ENCODE measurements at places on chromosomes 3 and 15.

DNA sequence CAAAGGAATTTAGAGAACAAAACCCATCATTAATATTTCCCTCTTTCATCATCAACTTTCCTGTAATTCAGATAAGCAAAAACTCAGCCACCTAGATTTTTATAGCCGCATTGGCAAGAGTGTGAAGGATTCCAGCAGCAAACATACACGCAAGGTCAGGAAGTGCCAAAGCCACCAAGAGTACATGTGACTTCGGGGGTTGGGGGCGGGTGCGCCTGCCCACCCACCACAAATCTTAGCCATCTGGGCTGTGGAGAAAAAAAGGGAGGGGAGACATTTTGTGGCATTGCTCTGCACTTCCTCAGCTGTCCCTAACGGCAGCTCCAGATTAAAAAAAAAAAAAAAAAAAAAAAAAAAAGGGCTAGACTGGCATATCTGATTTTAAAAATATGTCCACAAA is 148.4 kb downstream of the TNIK start:
- no peak for DNase-seq

- DNase-seq: no peak
Observed at GRCh38 chr3:13517253-13517977, 31.5 kb upstream of the FBLN2 start.

DNA sequence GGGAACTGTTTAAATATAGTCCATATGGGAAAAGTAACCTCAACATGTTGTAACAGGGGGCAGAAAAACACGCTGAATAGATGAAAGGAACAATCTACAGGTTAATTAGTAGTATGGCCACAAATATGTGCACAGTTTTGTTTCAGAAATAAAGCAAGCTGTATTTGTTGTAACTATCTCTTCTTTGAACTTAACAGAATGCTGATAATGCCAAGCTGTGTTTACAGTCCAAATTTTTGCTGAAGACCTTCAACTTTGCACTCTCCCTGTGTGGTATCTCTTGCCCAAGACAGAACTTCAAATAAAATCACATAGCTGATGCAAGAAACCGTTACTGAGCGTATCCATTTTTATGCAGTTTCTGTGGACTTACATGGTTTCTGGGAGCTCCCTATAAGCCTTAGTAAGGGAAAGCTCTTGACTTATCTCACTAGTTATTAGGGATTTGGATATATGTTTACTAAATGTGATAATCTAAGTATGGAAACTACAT is 425.4 kb upstream of the TPRG1 start:
- DNase-seq: no peak

DNA sequence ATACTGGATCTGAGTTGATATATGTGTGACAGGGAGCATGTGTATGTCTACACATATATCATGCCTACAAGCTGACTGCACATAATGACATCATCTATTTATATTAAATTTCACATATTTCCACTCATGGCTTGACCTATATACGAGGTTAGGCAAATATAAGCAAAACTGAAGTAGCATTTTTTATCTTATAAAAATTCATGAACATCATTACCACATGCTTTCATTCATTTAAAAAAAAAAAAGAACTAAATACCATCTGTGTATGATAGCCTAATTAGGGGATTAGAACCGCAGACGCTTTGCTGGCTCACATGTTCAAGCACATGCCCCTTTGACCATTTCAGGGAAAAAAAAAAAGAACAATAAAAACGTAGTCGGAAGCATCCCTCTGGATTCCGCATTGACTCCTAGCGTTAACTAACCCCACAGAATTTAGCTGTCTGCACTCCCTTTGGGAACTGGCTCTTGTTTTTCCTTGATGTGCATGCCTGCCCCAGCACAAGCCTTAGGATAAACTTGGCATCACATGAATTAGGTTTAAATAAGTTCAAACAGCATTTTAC is 888.4 kb downstream of the ROBO1 start:
- DNase-seq: no peak

- DNase-seq: no peak
Observed at GRCh38 chr15:60394689-60395097, 3.1 kb downstream of the ANXA2 start.

- no peak for DNase-seq
Observed at GRCh38 chr3:37730383-37730782, 131.3 kb upstream of the CTDSPL start.

- DNase-seq: no peak
Observed at GRCh38 chr3:149015393-149015792, 24.1 kb downstream of the GYG1 start.

DNA sequence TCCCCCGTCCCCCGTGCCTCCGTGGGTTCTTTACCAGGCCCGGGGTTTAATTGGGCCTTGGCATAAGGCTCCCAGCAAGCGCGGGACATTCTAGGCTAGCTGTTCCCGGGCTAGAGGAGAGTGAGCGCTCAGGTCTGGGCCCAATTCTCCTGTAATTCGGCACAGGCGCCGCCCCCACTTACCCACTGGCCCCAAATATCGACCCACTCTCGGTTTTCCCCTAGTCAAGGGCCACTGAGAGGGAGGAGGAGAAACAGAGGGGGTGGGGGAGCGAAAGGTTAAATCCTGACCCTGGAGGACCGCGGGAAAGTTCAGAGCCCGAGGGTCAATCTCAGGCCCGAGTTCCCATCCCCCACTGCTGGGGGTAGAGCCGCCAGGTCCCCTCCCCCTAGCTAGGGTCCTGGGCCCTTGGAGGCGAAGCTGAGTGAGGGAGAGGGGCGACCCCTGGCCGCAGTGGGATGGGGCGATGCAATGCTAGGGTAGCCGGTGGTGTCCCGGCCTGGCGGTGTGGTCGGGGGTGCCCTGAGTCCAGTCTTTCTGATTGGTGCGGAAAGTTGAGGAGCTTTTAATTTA is 8.5 kb upstream of the ONECUT1 start:
- no peak for DNase-seq

- no peak for DNase-seq
Observed at GRCh38 chr3:18250991-18251390, 174.1 kb downstream of the SATB1 start.

- DNase-seq: no peak
Observed at GRCh38 chr3:31490502-31490901, 42.2 kb upstream of the STT3B start.

- no peak for DNase-seq
Observed at GRCh38 chr15:89495638-89496145, 691 bp downstream of the RHCG start.

- no peak for DNase-seq
Observed at GRCh38 chr15:74174958-74175253, 1.4 kb downstream of the ISLR start.

DNA sequence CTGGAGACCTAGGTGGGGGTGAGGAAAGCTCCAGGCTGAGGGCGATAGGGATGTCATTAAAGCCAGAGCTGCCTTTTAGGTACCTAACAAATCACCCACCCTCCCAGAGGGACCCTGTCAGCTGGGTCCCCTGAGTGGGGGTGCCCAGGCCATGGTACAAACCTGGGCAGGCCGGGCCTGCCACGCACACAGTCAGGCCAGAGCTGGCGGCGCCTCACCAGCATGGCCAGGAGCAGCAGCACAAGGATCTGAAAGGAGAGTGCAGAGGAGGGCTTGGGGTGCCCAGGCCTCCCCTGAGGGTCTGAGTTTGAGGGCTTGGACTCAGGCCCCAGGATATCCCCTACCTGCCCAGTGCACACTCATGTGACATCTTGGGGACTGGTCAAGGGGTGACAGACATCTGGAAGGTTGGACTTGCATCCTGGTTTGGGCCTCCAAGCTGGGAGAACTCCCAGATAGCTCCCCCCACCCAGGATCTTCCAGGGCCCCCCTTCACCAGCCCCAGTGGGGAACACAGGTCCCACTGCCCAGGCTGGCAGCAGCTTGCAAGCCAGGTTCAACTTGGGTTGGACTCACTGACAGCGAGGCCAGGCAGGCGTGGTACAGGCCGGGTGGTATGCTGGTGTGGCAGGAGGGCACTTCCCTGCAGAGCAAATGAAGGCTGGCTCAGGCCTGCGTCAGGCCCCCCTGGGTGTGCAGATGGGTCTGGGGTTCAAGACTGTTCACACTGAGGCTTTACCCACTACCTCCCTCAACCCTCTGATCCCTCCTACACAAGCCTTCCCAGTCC is 5.2 kb downstream of the STRA6 start:
- DNase-seq: no peak

- peak; percentile 44 for DNase-seq
Observed at GRCh38 chr3:30768703-30769550, 125.5 kb downstream of the GADL1 start.

Data from T-helper 1 cell (primary cell).